ENCODE measurements at places on chromosomes 6 and 20.
A peak's percentile ranks its signal among the peaks of the same experiment; 100 is the strongest.

- DNase-seq, result no peak
Observed at GRCh38 chr6:74431873-74432580, 736.0 kb downstream of the CD109 start.

DNA sequence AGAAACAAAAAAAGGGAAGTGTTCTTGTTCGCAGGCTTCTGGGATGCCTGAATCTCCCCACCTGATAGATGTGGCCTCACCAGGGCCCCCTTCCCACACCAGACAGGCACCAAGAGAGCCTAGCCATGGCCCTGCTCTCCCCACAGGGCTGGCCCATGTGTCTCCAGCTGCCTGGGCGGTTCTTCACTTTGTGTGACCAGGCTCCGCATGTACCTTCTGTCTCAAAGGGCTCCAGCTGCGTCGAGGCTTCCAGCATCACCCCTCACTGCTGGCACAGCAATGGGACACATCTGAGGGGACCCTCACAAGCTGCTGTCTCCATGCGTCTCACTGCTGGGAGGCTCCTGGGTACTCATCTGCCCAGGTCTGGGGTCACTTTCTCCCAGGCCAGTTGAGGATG, 362.9 kb downstream of the ZFAND3 start:
- no peak for DNase-seq

DNA sequence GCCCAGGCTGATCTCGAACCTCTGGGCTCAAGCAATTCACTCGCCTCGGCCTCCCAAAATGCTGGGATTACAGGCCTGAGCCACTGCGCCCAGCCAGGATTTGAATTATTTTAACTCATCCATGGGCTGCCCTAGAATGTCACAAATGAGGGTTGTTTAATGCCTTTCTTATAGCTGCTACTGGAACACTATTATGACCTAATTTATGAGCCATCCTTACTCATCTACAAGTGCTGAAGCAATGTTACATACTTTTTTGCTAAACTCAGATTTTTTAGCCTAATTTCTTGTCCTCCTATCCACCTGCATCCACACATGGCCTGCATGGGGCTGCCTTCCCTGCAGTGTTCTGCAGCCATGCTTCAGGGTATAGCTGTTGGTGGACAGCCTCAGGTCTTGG, 59.9 kb downstream of the RTN4IP1 start:
- no peak for DNase-seq

- no peak for DNase-seq
Observed at GRCh38 chr20:401682-402495, 6.2 kb upstream of the RBCK1 start.

GRCh38 chr6:33091957-33092356, 16.2 kb downstream of the HLA-DPB1 start:
- no peak for DNase-seq

GRCh38 chr6:26657256-26657655, 2.3 kb downstream of the ZNF322 start:
- DNase-seq, result peak; percentile 4

GRCh38 chr6:43082806-43083655, 6.9 kb downstream of the PTK7 start:
- DNase-seq, result no peak

- DNase-seq, result no peak
Observed at GRCh38 chr6:6332811-6333244, 12.4 kb upstream of the F13A1 start.

DNA sequence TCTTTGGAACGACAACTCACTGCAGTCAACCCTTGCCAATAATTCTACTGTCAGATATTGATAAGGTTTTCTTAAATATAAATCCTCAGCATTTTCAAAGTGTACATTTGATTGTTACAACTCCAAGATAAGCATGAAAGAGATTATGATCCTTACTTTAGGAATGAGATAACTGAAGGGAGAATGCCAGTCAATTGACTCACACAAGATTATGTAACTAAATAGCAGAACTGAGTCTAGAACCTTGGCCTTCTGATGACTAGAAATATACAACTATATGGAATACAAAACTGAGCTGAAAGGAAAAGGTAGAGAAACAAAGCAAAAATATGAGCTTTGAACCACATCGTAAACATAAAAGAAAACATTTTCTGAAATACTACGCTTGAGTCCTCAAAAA, 26.9 kb upstream of the STXBP5 start:
- DNase-seq, result no peak

- no peak for DNase-seq
Observed at GRCh38 chr20:31573555-31574321, 31.4 kb upstream of the ID1 start.

DNA sequence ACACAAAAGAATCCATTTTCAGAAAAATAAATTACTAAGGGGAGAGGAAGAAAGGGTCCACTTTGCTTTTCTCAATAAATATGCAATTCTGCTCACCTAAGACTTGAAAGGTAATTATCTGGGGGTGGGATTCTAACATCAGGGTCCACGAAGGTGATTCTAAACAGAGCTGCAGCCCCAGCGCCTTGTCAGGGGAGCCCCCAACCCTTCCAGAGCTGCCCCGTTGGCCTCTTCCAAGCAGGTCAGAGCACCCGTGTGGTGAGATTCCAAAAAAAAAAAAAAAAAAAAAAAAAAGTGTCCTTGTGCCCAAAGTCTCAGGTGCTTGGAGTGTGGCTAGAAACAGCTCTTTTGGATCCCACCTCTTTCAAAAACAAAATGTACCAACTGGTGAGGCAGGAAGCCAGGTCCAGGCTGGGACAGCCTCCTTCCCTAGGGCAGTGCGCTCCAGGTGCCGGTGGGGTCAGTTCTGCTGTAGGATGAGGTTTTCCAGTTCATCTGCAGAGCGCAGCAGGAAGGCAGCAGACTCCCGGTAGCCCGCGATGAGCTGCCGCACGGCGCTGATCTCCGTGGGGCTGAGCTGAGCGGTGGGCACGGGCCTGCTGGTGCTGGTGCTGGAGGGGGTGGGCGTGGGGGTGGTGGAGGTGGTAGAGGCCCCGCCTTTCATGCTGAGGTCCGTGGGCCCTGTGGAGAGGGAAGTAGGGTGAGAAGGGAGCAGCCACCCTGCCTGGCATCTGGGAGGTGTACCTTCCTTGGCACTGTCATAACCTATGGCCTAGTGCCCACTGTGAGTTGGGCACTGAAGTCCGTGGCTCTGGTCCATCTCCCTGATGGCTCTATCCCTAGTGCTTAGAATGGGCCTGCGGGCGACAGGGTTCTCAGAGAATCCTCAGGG, 89.3 kb downstream of the ASXL1 start:
- no peak for DNase-seq

GRCh38 chr6:7687145-7688111, 38.5 kb upstream of the BMP6 start:
- no peak for DNase-seq

DNA sequence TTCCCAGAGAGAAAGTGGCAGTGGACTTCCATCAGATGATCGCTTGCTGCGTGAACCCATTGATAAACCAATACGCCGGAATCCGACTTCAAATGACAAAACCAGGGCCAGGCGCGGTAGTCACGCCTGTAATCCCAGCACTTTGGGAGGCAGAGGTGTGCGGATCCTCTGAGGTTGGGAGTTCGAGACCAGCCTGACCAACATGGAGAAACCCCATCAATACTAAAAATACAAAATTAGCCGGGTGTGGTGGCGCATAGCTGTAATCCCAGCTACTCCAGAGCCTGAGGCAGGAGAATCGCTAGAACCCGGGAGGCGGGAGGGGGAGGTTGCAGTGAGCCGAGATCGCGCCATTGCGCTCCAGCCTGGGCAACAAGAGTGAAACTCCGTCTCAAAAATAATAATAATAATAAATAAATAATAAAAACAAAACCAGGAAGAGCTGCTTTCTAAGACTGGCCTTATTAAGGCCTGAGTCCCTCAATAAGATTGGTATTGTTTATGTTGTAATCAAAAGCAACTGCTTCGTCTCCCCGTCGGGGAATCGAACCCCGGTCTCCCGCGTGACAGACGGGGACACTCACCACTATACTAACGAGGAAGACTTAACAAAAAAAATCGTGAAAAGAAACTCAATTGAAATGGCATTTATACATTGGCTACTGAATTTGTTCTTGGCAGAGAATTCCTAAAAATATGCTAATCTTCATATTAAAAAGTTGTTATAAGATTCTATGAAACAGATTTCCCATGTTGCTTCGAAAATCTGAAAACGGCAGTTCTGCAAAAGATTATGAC, 110.2 kb upstream of the ZNF184 start:
- no peak for DNase-seq

GRCh38 chr6:35128042-35128441, 13.1 kb downstream of the TCP11 start:
- no peak for DNase-seq

- DNase-seq, result no peak
Observed at GRCh38 chr6:158773581-158774449, 45.4 kb downstream of the EZR start.

DNA sequence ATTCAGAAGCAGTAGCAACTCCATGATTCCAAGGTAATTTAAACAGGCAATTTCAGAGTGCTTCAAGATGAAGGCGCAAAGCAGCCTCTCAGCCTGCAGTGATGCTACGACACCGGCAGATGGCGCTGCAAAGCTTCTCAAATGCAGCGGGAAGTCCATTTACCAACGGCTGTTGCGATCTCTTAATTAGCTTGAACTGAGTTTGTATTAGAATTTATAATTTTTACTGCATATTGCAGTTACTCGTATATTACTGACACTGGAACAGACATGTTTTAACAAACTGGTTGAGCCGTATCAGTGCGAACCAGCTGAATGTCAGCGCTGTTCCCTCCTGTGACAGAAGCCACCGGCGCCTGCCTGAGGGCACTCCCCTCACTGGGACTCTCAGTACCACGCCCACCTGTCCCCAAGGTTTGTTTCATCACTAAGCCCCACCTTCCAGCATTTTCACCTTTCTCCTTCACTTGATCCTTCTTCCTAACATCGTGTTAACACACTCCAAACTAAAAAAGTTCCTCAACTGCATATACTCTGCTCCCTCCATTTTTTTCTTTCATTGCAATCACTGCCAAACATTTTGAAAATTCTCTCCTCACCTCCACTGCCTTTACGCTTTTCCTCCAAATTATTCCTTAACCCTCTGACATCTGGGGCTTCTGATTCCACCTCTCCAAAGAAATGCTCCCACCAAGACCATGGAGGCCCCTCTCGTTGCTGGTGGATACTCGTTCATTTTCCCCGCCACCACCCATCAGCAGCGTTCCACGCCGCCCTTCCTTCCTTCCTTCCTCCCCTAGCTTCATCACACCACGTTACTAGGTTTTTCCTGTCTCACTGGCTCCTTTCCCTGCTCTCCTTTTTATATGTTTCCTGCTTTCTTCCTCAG, 14.5 kb downstream of the GNL1 start:
- peak; percentile 79 for DNase-seq

GRCh38 chr20:46641424-46641823, 9.8 kb downstream of the SLC13A3 start:
- DNase-seq, result no peak

- no peak for DNase-seq
Observed at GRCh38 chr6:29489286-29489685, 1.5 kb upstream of the MAS1L start.

DNA sequence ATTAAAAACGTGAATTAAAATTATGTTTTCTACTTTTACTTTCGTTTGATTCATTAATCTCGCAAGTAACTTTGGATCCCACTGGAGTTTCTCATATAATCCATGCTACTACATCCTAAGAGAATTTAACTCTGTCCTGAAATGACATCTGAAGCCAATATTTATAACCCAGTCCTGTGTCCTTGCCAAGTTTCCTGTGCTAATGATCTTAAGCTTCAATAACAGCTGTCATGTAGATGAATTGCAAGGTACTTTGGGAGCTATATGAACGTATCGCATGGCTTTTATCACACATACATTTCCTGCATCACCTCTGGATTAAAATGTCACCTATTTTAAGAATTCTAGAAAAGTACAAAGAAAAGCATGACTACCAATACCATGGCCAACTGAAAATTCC, 833.8 kb upstream of the CITED2 start:
- no peak for DNase-seq

DNA sequence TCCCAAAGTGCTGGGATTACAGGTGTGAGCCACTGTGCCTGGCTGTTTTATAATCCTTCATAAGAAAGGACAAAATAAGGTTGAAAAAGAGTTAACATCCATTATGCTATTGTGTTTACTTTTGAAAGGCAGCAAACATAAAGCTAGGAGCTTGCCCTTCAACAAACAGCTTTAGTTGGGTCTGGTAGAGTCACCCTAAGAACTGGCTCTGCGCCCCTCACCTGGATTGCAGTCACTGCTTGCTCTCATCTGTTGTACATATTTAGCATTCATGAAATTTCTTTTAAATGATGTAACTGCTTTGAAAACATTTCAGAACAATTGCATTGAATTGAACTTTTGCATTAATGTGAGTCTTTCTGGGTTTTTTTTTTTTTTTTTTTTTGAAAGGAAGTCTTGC, 38.9 kb downstream of the JARID2 start:
- no peak for DNase-seq
